ENCODE measurements at places on chromosomes 12 and 14. TPM values are rescaled to one million over a fixed set of nuclear protein-coding genes. Genes with fewer than 3 reads are reported as not detected.

GRCh38 chr14:100584056-100585031, 2.9 kb downstream of the BEGAIN start:
- peak; percentile 22 for DNase-seq

GRCh38 chr12:92654929-92655328, 47.9 kb upstream of the PLEKHG7 start:
- DNase-seq: no peak

- no peak for DNase-seq
These were observed 7.8 kb downstream of the AKT1 start for GRCh38 chr14:104787736-104788135.

- peak; percentile 61 for DNase-seq
These were observed 49.7 kb downstream of the KIF21A start for GRCh38 chr12:39393179-39393578.

DNA sequence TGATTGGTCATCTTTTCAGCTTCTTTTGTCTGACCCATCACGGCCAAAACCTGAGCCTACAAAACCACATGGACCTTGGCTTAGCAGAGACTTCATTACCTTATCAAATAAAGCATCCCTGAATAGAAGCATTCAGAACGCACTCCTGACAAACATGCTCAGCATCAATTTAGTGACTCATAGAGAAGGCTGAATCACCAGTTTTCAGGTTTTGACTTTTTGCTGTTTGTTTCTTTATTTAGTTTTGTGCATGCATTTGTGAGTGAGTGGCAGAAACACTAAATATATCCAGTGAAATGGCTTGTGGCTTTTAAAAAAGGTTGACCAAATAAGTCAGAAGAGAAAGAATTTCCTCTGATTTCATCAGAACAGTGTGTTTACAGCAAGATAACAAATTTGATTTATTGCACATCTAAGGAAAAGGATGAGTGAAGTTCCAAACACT, 19.0 kb upstream of the OVCH1 start:
- DNase-seq: no peak

DNA sequence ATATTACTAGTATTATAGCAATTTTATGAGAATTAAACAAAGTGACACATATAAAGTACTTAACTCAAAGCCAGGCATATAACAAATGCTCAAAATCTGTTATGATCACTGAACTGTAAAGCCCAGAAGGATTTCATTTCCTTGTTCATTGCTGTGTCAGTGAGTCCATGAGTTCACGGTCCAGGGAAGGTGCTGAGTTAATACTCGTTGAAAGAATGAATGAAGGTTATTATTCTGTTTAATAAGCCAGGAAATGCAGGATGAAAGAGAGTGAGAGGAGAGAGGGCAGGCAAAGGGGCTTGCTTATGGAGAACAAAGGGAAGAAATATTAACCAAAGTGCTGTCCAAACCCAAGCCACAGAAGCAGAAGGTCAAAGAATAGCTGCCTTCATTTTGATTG, 40.2 kb upstream of the NT5DC3 start:
- no peak for DNase-seq

DNA sequence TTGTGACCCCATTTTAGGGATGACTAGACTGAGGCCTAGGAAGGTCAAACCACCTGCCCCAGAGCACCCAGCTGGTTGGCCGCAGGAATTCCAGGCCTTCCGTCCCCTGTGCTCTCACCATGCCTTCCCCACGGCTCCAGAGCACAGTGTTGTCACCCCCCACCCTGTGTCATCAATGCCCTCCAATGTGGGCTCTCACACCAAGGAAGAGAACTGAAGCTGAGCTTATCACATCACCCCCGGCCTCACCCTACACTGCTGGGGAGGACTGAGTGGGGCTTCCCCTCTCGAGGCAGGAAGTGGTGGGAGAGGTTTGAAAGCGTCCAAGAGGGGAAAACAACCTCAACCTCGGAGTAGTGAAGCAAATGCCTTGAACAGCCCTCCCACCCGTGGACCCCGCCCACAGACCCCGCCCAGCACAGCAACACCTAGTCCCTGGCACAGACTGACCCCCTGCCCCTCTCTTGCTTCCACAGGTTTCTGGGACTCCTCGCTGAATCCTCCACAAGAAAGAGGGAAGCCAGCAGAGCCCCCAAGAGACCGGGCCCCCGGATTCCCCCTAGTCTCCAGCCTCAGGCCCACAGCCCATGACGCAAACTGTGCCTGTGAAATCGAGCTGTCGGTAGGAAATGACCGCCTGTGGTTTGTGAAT, 97.2 kb downstream of the LGMN start:
- no peak for DNase-seq

GRCh38 chr12:49244176-49244575, 20.7 kb upstream of the TUBA1C start:
- DNase-seq: no peak

DNA sequence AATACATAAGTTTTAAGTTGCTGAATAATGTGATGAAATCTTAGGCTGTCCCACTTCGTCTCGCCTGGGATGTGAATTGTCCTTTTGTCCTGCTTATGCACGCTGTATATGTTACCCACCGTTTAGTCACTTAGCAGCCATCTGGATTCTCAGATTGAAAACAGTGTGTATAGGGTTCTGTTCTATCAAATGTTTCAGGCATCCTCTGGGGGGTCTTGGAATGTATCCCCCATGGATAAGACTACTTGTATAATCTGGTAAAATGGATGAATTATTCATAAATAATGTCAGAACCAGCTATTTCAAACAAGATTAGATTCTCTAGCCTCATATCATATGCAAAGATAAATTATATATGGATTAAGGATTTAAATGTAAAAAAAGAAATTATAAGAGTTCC, 29.4 kb downstream of the NOPCHAP1 start:
- DNase-seq: no peak

- peak; percentile 50 for DNase-seq
These were observed 36.8 kb upstream of the SPTSSA start for GRCh38 chr14:34498684-34499412.

Gene BDKRB2
- total RNA-seq: 0.61 TPM

DNA sequence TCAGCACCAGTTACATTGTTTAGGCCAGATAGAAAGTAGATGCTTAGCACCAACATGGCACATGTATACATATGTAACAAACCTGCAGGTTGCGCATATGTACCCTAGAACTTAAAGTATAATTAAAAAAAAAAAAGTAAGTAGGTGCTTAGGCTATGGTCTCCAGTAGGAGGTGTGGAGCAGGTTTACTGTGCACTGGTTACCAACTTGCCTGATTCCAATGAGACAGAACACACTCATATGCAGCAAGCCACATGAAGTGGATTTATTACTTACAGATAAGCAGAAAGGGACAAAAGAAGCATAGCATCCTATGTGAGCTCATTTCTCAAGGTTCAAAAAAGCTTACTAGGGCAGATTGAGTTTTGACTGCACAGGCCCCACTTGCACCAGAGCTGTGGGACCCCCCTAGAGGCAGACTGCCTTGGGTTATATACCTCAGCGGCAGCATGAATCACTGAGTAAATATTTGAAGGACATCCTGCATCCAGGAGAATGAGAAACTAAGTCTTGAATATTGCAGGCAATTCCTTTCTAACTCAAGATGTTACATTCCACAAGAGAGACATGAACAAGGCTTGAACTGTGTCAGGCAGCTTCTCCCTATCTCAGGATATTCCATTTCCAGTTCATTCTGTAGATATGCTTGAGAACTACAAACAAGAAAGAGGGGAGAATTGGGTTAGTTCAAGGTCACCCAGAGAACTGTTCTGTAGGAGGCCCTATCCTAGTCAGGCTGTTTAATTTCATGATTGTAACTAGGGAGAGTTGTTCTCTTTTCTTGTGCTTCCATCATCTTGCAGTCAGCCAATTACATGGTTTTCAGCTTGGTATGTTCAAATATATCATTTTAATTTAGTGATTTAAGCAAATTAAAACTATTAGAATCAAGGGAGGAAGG, 30.1 kb downstream of the LRFN5 start:
- peak; percentile 45 for DNase-seq

- DNase-seq: no peak
These were observed 76.4 kb upstream of the FOXG1 start for GRCh38 chr14:28690029-28690692.

- peak; percentile 44 for DNase-seq
These were observed 226.2 kb upstream of the CLEC14A start for GRCh38 chr14:38481952-38482678.

DNA sequence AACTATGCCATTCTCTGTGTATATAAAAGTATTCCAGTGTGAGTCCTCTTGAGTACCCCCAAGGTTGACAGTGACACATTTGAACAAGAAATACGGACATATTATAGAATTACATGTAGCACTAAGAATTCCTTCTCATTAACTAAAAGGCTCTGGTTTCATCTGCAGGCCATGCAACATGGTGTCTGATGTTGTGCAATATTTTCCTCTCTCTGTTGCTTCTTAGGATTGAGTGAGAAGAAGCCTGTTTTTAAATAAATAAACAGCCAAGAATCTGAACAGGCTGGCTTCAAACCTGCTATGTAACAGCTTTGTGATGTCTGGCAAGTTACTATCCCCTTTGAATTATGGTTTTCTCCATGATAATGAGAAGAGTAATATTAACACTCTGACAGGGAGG, 22.2 kb upstream of the CCER1 start:
- no peak for DNase-seq

DNA sequence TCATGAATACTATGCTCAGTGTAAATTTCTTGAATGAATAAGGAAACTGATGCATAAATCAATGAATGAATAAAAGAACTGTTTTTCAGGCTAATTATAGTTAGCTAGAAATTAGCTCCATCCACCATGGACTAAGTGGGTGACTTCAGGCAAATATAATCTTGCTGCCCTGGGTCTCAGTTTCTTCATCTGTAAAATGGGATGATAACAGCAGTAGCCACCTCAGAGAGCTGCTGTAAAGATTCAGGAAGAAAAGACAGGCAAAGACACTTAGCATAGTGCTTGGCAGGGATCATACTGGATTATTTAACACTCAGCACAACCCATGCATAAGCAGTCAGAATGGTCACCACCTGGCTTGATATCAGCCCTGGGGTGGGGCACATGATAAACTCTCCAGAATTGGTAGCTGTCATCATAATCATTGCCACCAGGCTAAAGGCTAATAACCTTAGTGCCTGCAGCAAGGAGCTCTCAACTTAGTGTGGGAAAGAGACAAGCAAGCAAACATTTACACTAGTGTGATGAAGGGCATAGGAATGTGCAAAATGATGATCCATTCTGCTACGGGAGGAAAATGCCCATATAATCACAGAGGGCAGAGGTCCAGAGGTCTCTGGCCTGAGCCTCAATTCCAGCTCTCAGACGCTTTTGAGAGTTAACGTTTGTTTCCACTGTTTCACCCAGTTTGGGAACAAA, 234.7 kb upstream of the TBX3 start:
- no peak for DNase-seq

- no peak for DNase-seq
These were observed 539.0 kb downstream of the VRK1 start for GRCh38 chr14:97336179-97336578.

- DNase-seq: no peak
These were observed 54.1 kb upstream of the PLBD1 start for GRCh38 chr12:14621826-14622225.

GRCh38 chr14:37114002-37114401, 58.4 kb downstream of the SLC25A21 start:
- no peak for DNase-seq

Gene P2RX2
- total RNA-seq: 2.8 TPM

Gene JPH4
- 0.91 TPM for total RNA-seq

Gene ASCL4
- not detected for total RNA-seq

- no peak for DNase-seq
These were observed 37.2 kb downstream of the RDH12 start for GRCh38 chr14:67738740-67739504.

DNA sequence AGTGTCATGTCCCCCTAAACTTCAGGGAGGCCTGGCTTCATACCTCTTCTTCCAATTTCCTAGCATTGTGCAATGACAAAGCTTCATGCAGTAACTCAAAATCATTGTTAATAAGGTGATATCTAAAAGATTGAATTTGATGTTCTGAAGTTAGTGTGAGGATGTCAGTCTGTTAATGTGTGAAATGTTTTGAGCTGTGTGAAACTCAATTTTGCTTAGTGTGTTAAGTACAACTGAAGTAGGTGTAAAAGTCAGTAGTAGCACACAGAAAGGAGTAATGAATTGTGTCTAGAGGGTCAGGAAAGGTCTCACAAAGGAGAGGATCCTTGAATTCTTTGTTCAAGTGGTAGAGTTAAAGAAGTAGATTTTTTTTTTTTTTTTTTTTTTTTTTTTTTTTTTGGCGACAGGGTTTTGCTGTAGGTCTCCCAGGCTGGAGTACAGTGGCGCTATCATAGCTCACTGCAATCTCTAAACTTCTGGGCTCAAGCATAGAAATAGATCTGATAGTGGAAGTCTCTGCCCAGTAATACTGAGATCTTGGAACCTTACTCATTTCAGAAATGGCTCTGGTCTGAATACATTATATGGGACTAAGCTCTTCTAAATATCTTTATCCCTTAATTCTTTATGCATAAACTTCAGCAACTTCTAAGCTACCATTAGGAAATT, 63.9 kb downstream of the FUT8 start:
- DNase-seq: no peak

DNA sequence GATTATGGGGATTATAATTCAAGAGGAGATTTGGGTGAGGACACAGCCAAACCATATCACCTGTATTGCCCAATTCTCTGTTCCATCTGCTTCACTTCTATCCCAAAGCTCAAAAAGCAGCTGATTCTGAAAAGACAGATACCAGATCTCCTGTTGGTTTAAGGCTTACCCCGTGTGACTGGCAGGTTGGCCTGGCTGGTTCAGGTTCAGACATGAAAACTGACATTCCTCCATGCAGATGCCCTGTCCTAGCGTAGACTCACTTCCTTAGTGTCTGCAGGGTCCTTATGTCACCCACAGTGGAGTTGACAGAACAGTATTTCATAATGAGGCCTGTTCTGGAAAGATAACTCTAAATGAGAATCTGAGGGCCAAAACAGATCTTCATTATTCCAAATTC, 61.1 kb upstream of the FLRT2 start:
- DNase-seq: no peak

GRCh38 chr12:111409780-111410430, 4.2 kb downstream of the SH2B3 start:
- DNase-seq: peak; percentile 88

Gene SLC6A15
- 4.9 TPM for total RNA-seq

Gene BMP4
- 13.0 TPM for total RNA-seq

DNA sequence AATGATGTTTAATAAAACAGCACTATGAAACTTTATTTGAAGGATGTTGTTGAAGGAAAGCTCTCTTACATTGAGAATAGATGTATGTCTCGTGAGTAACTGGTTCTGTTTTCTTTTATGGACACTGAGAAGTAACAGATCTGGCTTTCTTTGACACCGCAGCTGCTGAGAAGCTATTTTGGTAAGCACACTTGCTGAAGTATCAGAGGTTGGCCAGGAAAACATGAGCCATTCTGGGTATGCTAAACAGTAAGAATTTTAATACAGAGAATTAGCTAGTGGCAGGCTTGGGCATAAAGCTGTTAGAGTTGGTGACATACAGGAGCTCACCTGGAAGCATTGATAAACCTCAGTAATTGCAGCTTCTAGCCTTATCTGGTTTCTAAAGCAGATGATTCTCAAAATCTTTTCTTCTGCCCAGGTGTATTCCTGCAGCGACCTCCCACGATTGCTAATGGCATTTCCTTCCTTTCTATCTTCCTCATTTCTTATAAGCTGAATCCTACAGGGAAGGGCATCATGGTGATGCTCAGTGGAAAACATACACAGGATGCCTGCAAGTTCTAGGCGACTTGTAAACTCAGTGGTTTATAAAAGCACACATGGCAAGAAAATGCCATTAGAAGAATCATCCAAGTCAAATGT, 291.6 kb upstream of the SLC16A7 start:
- no peak for DNase-seq

GRCh38 chr12:22860926-22861325, 236.0 kb downstream of the ETNK1 start:
- peak; percentile 83 for DNase-seq

All from endodermal cell (in vitro differentiated cells).